ENCODE measurements at places on chromosomes 1 and 21.
A peak's percentile ranks its signal among the peaks of the same experiment; 100 is the strongest.

GRCh38 chr1:218401998-218402785 lies 57.1 kb downstream of the TGFB2 start:
- DNase-seq: peak; percentile 46

- no peak for DNase-seq
Measured at GRCh38 chr1:208808301-208808700, 564.1 kb upstream of the PLXNA2 start.

- no peak for DNase-seq
Measured at GRCh38 chr1:26388791-26389445, 16.4 kb upstream of the ZNF683 start.

- no peak for DNase-seq
Measured at GRCh38 chr1:19448491-19449439, 36.6 kb downstream of the CAPZB start.

All from Caco-2 (cell line).